Skeletal muscle cell (primary cell): ENCODE measurements at places on chromosomes 4 and X.

- no peak for DNase-seq
Measured at GRCh38 chr4:143285696-143286437, 50.8 kb upstream of the GAB1 start.

DNA sequence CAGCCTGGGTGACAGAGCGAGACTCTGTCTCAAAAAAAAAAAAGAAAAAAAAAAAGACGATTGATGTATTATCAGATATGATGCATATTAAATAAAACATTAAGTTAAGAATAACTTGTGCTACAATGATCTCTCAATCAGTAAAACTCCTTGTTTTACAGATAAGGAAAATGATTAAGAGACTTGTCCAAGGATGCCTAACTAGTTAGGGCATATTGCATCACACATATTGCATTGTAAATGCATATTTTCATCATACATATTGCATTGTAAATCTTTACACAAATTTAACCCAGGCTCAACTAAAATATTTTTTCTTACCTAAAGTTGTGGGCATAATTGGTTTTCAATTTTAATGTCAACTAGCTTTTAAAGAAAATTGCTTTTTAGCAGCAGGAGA is 26.3 kb downstream of the TBCK start:
- no peak for DNase-seq

- no peak for DNase-seq
Measured at GRCh38 chr4:158056689-158057245, 116.1 kb downstream of the GASK1B start.

- DNase-seq: no peak
Measured at GRCh38 chrX:53595266-53595810, 91.2 kb downstream of the HUWE1 start.

GRCh38 chr4:16717266-16717970 is 181.0 kb downstream of the LDB2 start:
- DNase-seq: no peak

DNA sequence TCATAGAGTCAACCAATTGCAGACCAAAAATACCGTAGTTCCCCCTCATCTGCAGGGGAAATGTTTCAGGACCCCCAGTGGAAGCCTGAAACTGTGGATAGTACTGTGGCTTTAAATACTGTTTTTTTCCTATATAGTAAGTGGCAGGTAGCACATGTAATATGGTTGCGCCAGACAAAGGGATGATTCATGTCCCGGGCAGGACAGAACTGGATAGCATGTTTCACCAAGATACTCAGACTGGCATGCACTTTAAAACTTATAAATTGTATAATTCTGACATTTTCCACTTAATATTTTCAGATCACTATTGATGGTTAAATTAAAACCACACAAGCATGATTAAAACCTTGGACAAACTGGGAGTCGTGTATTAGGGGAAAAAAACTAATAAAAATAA is 276.3 kb upstream of the AGA start:
- DNase-seq: no peak

DNA sequence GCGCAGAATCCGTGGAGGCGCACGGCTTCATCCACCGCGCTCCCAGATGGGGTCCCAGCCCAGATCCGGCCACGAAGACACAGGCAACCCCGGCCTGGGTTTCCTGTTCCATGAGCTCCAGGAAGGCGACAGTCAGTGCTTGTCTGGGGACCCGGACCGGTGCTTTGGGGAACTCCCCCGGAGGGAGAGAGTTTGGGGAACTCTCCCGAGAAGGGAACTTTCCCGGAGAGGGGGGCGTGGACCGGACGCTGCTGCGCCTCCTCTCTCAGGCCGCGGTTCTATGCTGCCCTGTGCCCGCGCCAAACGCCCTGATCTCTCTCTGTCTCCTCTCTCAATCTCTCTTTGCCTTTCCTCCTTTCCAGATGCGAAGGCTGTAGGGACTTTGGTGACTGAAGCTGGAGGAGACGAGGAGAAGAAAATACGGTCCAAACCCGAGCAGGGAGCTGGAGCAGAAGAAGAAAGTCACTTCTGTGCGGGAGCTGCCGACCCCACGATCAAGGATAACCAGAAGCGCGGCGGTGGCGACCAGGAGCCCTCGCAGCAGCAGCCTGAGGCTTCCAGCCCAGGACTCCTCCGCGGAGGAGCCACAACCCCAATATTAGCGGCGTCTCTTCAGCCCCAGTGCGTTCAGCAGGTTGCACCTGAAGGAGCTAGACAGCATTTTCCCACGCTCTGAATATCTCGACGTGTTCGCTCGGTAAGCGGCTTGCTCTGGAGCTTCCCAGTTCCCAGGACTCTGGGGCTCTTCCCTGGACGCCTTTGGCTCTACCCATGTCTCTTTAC is 47.6 kb upstream of the NKAP start:
- no peak for DNase-seq

- peak; percentile 55 for DNase-seq
Measured at GRCh38 chr4:3241898-3242524, 6.9 kb upstream of the MSANTD1 start.

- peak; percentile 21 for DNase-seq
Measured at GRCh38 chr4:96315815-96316214, 475.9 kb downstream of the PDHA2 start.

GRCh38 chr4:88955580-88956380 is 101.2 kb downstream of the FAM13A start:
- DNase-seq: no peak

GRCh38 chr4:52833941-52834525 is 28.1 kb upstream of the RASL11B start:
- no peak for DNase-seq

- DNase-seq: no peak
Measured at GRCh38 chr4:24175707-24176106, 285.9 kb upstream of the PPARGC1A start.

- DNase-seq: no peak
Measured at GRCh38 chr4:8319731-8320385, 50.3 kb downstream of the HTRA3 start.

GRCh38 chrX:63529961-63530360 is 178.8 kb upstream of the SPIN4 start:
- no peak for DNase-seq

- DNase-seq: no peak
Measured at GRCh38 chr4:162770761-162771490, 395.8 kb downstream of the NAF1 start.

- no peak for DNase-seq
Measured at GRCh38 chr4:87209696-87210095, 10.7 kb downstream of the KLHL8 start.

- DNase-seq: no peak
Measured at GRCh38 chr4:119506806-119507205, 121.8 kb downstream of the PDE5A start.

GRCh38 chrX:112380541-112381278 is 298.1 kb upstream of the TRPC5 start:
- DNase-seq: no peak

DNA sequence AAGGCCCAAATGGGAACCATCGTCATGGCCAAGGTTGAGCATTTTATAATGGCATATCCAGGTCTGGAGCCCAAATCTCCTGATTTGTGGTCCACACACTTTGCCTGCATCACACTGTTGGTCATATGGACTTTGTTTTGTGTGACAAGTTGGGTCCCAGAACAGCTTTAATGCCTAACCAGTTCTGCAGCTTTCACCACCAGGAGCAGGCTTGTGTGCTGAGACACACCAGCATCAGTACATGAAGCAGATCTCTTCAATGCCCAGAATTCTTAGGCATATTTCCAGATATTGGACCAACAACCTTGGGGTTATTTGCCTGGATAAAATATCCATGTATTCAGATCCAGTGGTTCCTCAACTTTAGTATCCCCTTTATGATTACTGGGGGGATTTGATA is 371.3 kb downstream of the FBXW7 start:
- DNase-seq: no peak

DNA sequence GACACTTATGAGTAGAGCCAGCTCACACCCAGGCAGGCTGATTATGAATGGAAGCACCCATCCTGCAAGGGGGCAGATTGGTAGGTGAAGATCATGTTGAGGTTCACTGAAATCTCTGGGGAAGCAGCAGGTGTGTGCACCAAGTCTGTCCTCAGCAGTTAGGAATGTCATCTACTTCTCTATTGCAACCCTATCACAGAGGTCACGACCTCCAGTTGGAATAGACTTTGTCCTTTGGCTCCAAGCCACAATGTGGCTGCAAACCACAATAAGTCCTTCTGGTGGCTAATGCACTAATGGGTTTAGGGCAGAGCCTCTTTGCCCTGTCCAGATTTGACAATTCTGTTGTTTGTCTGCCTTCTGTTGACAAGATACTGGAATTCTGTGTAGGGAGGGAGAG is 1056.7 kb downstream of the PCDH19 start:
- DNase-seq: no peak

DNA sequence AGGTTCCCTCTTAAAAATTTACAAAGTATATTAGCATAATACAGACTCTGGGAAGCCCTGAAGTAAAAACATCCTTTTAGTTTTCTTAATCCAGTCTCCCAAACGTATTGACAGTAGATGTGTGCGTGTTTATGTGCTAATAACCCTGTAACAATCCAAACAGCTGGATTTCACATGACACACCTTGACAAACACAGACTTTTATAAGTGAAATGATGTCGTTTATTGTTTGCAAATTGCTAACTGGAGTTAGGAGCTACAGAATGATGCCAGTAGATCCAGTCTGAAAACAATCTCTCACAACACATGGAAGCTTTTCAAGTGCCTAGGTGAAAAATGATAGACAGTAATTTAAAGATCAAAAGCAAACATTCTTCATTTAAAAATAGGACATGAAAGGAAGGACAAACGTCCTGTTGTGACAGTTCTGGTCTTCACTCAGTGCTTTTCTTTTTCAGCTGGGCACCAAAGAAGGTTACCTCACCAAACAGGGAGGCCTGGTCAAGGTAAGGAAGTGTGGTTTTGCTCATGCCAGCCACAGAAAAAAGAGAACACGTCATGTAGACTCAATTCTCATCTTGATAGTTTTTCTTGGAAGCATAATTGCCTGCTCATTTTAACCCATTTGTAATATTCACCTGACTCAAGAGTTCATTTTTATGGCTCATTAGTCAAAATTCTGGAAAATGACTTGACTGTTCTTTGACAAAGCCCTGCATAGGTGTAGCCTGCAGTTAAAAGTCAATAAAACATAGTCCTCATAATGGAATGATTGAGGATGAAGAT is 32.9 kb downstream of the LAMTOR3 start:
- no peak for DNase-seq

DNA sequence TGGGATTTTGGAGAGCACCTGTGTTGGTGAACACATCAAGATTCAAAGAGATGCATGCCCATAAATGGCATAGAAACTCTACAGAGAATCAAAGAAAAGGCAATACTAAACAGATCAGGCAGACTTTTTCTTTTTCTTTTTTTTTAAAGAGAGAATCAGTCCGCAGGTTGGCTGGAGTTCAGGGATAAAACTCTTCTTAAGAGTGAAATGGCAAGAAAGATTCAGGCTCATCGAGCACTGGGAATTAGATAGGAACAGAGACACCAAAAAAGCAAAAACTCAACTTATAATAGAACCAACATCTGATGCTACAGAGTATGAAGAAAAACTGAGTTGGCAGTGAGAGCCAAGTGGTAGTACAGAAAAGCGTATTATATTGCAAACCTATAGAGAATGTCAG is 314.3 kb downstream of the ARHGAP24 start:
- no peak for DNase-seq

DNA sequence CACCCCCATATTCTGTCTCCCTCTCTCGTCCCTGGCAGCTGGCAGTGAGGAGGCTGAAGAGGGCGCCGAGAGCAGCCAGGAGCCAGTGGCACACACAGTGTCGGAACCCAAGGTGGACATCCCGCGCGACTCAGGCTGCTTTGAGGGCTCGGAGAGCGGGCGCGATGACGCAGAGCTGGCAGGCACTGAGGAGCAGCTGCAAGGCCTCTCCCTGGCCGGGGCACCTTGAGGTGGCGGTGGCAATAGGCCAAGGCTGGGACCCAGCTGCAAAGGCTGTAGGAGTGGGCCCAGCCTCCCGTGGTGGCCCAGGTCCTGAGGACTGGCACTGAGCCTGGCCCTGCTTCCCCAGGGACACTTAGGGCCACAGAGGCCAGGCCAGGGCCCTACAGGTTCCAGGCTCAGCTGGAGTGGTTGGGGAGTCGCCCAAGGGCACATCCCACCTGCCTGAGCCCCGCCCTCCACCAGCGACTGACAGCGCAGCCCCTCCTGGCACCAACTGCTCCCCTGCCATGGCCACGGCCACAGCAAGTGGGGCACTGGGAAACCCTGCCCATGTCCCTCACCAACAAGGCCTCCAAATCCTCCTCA is 13.9 kb downstream of the SASH3 start:
- DNase-seq: no peak

DNA sequence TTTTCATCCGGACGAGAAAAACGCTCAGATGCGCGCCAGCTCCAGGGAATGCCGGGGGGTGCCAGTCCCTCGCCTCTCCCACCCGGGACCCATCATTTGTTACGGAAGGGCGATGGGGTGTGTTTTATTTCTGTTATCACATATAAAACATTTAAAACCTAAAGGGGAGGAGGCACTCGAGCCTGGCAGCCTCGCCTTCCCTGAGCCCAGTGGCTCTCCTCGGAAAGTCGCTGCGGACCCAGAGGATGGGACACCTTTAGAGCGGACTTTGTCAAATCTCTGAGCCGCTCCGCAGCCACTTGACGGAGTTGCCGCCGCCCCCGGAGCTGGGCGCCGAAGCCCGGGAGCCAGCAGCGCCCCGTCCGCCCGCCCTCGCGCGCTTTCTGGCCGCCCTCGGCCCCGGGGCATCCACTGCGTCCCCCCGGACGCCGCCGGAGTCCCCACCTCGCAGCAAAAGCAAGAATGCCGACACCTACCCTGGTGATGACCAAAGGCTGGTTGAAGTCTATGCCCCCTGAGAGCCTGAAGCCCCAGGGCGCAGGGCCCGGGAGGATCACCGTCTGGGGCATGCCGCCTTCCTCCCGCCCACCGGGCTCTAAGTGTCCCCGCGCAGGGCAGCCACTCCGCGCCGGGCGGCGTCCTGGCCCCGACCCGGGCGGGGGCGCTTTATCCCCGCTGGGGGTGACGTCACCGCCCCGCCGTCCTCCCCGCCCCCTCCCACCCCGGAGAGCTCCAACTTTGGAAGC is at the start of gene PDLIM3:
PDLIM3 (minus strand) TSS at position 642 of the 746 bp plus-strand sequence; CDS start at position 569, 73 bp downstream.
- no peak for DNase-seq

DNA sequence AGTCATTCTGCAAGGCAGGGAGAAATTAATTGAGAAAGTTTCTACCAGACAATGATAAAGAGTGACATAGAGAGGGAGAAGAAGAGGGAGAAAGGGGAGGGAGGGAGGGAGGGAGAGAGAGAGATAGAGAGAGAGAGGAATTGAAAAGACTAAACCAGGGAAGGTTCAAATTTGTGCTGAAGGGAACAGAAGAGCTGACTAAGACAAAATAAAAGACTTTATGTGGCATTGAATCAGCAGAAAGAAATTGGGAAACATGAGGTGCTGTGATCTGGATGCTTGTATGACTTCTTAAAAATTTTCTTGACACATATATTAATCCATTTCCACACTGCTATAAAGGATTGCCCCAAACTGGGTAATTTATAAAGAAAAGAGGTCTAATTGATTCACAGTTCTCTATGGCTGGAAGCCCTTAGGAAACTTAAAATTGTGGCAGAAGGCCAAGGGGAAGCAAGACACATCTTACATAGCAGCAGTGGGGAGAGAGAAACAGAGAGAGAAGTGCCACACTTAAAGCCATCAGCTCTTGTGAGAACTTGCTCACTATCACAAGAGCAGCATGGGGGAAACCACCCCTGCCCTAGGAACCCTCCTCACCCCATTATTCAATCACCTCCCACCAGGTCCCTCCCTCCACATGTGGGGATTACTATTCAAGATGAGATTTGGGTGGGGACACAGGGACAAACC is 13.5 kb upstream of the CXCL6 start:
- DNase-seq: no peak
